ENCODE measurements at places on chromosomes 7 and 10. TPM values are rescaled to one million over a fixed set of nuclear protein-coding genes. Genes with fewer than 3 reads are reported as not detected.

The PALD1 gene
- 6.9 TPM for total RNA-seq

The VWA2 gene
- 2.9 TPM for total RNA-seq

The PLCE1 gene
- total RNA-seq, result 4.9 TPM

The LRRC17 gene
- total RNA-seq, result 15.5 TPM

The CALML3 gene
- under 0.01 TPM for total RNA-seq

The HMX2 gene
- total RNA-seq, result not detected

The KLF14 gene
- total RNA-seq, result not detected

The FOXI2 gene
- not detected for total RNA-seq

The GNGT1 gene
- total RNA-seq, result not detected

The NEUROD6 gene
- total RNA-seq, result 653 TPM

The LRRD1 gene
- total RNA-seq, result 1.2 TPM

The SIRT1 gene
- total RNA-seq, result 45.7 TPM

The ZNF727 gene
- 2.4 TPM for total RNA-seq

The AKR1C8 gene
- not detected for total RNA-seq

The RAPGEF5 gene
- 90.9 TPM for total RNA-seq

The CPA5 gene
- total RNA-seq, result not detected

The CDK1 gene
- total RNA-seq, result 15.1 TPM

The FAM3C gene
- 110 TPM for total RNA-seq

The PLEKHA1 gene
- total RNA-seq, result 29.8 TPM

The EPDR1 gene
- 20.0 TPM for total RNA-seq

The MSRB2 gene
- 20.4 TPM for total RNA-seq

The TMEM236 gene
- total RNA-seq, result under 0.01 TPM

The LRRC4 gene
- 13.9 TPM for total RNA-seq

The RSU1 gene
- total RNA-seq, result 33.0 TPM

The NANOS1 gene
- total RNA-seq, result 7.3 TPM

The ZNF485 gene
- total RNA-seq, result 8.2 TPM

The NKX6-2 gene
- total RNA-seq, result 0.41 TPM

The FAM221A gene
- 15.9 TPM for total RNA-seq

The RBM20 gene
- 0.41 TPM for total RNA-seq

The CCDC3 gene
- total RNA-seq, result 18.8 TPM

The NRBF2 gene
- total RNA-seq, result 20.4 TPM

The ZNF398 gene
- 19.6 TPM for total RNA-seq

The BPGM gene
- 46.9 TPM for total RNA-seq

The ACTL6B gene
- total RNA-seq, result 163 TPM

The IFIT1B gene
- total RNA-seq, result 0.41 TPM

The MAGI2 gene
- 136 TPM for total RNA-seq

The SLC26A4 gene
- 4.1 TPM for total RNA-seq

The MNX1 gene
- total RNA-seq, result not detected

The C7orf33 gene
- total RNA-seq, result not detected

The CPA2 gene
- total RNA-seq, result not detected

The IDI2 gene
- total RNA-seq, result not detected

The SPDYE3 gene
- not detected for total RNA-seq

The HMX3 gene
- total RNA-seq, result not detected

The ZNF282 gene
- 20.8 TPM for total RNA-seq

The SLC26A5 gene
- not detected for total RNA-seq

The ADAM8 gene
- total RNA-seq, result 1.2 TPM

The TMEM229A gene
- total RNA-seq, result 1.2 TPM

The HOXA4 gene
- not detected for total RNA-seq

The PKD2L1 gene
- not detected for total RNA-seq

The TRIM50 gene
- not detected for total RNA-seq

The FAM185A gene
- total RNA-seq, result 18.3 TPM

Measured in frontal cortex (tissue), 4 donors.